ENCODE measurements at places on chromosomes 7 and 10.

DNA sequence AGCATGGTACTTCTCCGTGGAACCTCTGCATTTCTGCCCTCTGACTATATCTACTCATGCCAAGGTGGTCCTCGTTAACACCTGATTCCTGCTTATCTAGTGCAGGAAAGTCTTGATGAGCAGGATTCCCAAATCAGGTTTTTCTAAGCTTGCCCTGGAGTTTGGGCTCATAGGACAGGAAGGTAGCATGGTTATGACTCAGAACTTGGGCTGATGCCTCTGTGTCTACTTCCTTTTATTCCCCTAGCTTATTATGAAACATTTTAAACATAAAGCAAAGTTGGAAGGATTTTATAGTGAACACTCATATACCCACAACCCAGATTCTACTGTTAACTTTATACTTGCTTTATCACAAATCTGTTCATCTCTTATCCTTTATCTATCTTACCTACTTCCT, 5.6 kb downstream of the SUFU start:
- DNase-seq = no peak

GRCh38 chr10:28246023-28246422, 56.8 kb downstream of the MPP7 start:
- DNase-seq = no peak

GRCh38 chr7:98816241-98816640, 53.6 kb downstream of the TMEM130 start:
- DNase-seq = no peak

DNA sequence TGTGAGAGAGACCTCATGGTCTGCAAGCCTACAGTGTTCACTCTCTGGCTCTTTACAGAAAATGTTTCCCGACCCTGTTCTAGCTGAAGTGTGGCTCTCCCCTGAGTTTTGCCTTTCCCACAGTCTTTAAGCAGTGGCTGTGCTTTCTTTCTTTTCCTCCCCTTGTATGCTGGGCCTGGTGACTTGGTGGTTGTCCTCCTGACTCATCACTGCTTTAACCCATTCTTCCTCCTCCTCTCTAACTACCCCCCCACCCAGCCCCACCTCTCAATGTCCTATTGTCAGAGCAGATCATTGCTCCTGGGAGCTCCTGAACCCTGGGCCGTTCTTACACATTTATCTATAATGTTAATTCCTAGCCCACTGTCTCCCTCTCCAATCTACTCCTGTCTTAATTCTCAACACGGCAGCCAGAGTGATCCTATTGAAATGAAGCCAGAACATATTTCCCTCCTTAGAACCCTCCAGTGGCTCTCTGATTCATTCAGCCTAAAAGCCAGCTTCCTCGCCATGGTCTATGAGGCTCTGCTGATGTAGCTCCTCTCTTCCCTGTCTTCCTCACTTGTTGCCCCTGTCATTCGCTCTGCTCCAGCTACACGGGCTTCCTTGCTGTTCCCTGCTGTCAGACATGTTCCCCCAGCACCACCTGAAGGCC, 55.0 kb downstream of the DENND11 start:
- no peak for DNase-seq

GRCh38 chr7:156192921-156193320, 380.7 kb upstream of the SHH start:
- DNase-seq = no peak

DNA sequence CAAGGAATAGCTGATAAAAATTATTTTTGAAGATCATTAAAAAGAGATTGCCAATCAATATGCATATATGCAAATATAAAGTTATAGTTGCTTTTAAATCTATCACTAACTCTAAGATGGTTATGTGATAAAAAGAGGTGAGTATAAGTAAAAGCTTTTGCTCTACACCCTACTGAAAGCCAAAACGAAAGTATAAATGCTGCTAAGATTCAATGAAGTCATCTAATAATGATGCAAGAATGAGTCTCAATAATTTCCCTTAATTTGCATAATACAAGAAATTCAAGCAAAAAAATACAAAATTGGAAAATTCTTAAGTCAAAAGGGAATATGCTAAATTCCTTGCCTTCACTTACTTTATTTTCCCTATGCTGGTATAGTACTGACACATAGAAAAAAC, 75.2 kb downstream of the WAPL start:
- DNase-seq = no peak

- no peak for DNase-seq
Observed at GRCh38 chr7:126953461-126953860, 299.3 kb downstream of the GRM8 start.

All from stimulated activated CD8-positive, alpha-beta memory T cell treated with anti-CD3 and anti-CD28 coated beads, Interleukin-4, amount 100 ng/mL, for 4 hours (primary cell).